ENCODE measurements at places on chromosomes 1 and 21.

- no peaks in the 10 kb centered on the region for H3K36me3 ChIP-seq
- H3K4me1 ChIP-seq = peaks cover 8% of the 10 kb centered on the region
- no peak overlapping the region for H3K4me3 ChIP-seq
- DNase-seq = no peak
- no peak overlapping the region for H3K27ac ChIP-seq
Observed at GRCh38 chr1:61102041-61102440, 19.7 kb downstream of the NFIA start.

DNA sequence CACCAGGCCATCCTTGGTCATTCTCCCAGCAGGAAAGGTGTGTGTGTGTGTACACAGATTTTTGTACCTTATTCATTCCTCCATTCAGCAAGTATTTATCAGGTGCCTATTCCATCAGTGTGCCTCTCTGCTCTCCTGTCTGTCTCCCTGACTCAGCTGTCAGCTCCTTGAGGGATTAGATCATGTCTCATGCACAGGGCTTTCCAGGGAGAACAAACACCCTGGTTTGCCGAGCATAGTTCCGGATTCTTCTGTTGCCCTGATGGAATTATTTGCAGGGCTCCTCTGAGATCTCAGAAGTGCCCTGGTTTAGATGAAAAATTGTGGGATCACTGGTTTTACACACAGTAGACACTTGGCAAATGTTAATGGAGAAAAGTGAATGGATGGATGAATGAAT is 8.1 kb upstream of the SDHB start:
- DNase-seq = no peak
- no peak overlapping the region for H3K27ac ChIP-seq
- H3K36me3 ChIP-seq = no peaks in the 10 kb centered on the region
- H3K27me3 ChIP-seq = no peaks in the 10 kb centered on the region

- no peak for DNase-seq
- no peaks in the 10 kb centered on the region for H3K4me1 ChIP-seq
- no peaks in the 10 kb centered on the region for H3K36me3 ChIP-seq
- H3K27me3 ChIP-seq = no peaks in the 10 kb centered on the region
Observed at GRCh38 chr1:98429965-98430443, 231.5 kb upstream of the SNX7 start.

- H3K27me3 ChIP-seq = no peaks in the 10 kb centered on the region
- H3K36me3 ChIP-seq = peaks cover under 1% of the 10 kb centered on the region
- peaks cover 9% of the 10 kb centered on the region for H3K4me1 ChIP-seq
- no peak overlapping the region for H3K27ac ChIP-seq
- DNase-seq = no peak
- H3K4me3 ChIP-seq = no peak overlapping the region
Observed at GRCh38 chr1:9586147-9586766, 2.5 kb upstream of the TMEM201 start.

DNA sequence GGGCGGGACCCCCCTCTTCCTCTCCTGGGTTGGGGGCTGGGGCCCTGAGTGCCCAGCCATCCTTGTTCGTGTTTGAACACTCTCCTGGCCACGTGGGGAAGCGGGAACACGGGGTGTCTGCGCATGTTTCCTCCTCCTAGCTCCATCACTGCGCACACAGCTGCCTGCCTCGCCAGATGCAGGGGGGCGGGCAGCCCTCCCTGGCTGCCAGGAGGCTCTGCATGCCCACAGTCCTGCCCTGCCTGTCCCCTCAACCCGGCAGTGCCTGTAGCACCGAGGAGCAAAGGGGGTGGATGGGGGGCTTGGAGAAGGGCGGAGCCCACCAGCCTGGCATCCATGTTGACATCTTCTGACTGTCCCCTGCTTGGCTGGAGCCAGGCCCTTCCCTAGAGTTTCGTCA is 1.8 kb upstream of the SLC25A34 start:
- DNase-seq = no peak
- peaks cover 10% of the 10 kb centered on the region for H3K4me1 ChIP-seq

DNA sequence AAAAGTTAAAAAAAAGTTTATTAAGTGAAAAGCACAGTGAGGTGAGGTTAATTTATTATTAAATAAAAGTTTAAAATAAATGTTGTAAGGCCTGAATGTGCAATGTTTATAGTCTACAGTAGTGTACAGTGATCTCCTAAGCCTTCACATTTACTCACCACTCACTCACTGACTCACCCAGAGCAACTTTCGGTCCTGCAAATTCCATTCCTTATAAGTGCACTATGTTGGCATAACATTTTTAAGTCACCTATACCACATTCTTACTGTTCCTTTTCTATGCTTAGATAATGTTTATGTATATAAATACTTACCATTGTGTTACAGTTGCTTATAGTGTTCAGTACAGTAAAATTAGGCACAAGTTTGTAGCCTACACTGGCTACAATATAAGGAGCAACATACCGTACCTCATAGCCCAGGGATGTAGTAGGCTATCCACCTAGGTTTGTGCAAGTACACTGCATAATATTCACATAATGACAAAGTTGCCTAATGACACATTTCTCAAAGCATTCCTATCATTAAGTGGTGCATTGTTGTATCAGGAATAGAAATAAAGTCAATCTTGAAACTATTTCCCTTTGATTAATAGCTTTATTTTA is 426.5 kb upstream of the BRINP3 start:
- H3K27me3 ChIP-seq = no peaks in the 10 kb centered on the region
- H3K4me1 ChIP-seq = no peaks in the 10 kb centered on the region
- DNase-seq = no peak
- no peaks in the 10 kb centered on the region for H3K36me3 ChIP-seq

DNA sequence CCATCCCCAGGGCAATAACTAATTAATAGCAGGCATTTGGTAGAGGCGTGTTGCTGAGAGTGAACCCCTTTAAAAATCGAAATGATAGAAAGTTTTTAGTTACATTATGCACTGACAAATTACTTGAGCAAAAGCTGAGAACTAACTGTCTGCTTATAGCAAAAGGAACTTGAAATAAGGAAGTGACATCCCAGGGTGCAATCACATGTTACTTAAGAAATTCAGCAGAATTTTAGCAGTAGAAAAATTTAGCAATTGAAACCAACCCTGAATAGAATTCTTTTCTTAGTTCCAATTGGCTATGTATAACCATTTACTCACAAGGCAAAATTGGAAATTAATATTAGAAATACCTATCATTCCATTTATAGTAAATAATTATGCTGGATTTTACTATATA is 139.5 kb upstream of the SAMSN1 start:
- DNase-seq = no peak
- no peaks in the 10 kb centered on the region for H3K36me3 ChIP-seq
- H3K4me3 ChIP-seq = no peak overlapping the region
- no peaks in the 10 kb centered on the region for H3K4me1 ChIP-seq
- no peaks in the 10 kb centered on the region for H3K27me3 ChIP-seq
- no peak overlapping the region for H3K27ac ChIP-seq

- H3K4me1 ChIP-seq = peaks cover 3% of the 10 kb centered on the region
- no peaks in the 10 kb centered on the region for H3K36me3 ChIP-seq
- peaks cover 23% of the 10 kb centered on the region for H3K27me3 ChIP-seq
- no peak for DNase-seq
Observed at GRCh38 chr1:230352537-230352936, 73.6 kb downstream of the PGBD5 start.

- no peaks in the 10 kb centered on the region for H3K36me3 ChIP-seq
- peaks cover 39% of the 10 kb centered on the region for H3K4me1 ChIP-seq
- H3K4me3 ChIP-seq = peak overlapping the region; percentile 2
- H3K27ac ChIP-seq = peak overlapping the region; percentile 62
Observed at GRCh38 chr1:186736971-186737685, 56.9 kb upstream of the PTGS2 start.

DNA sequence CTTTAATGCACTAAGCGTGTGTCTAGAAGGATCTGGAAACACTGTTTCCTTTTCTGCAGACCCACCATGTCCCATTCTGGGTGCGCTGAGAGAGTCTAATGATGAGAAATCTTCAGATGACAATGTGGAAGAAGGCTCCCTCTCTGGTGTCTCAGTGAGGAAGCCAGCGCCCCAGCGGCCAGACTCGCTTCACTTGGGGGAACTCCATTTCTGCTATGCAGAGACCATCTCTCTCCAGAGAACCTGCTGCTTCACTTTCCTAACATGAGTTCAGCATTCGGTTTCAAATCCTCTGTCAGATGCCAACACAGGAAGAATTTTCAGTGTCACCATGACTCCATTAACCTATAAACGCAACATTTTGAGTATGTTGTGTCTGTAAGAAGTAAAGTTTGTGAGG is 121.8 kb downstream of the SYF2 start:
- peaks cover 19% of the 10 kb centered on the region for H3K27me3 ChIP-seq
- H3K36me3 ChIP-seq = no peaks in the 10 kb centered on the region
- no peak overlapping the region for H3K27ac ChIP-seq
- H3K4me1 ChIP-seq = no peaks in the 10 kb centered on the region
- no peak for DNase-seq

GRCh38 chr1:199218533-199218932 is 579.7 kb downstream of the PTPRC start:
- no peaks in the 10 kb centered on the region for H3K36me3 ChIP-seq
- DNase-seq = no peak
- no peak overlapping the region for H3K27ac ChIP-seq
- H3K4me3 ChIP-seq = no peak overlapping the region
- H3K4me1 ChIP-seq = no peaks in the 10 kb centered on the region
- no peaks in the 10 kb centered on the region for H3K27me3 ChIP-seq

DNA sequence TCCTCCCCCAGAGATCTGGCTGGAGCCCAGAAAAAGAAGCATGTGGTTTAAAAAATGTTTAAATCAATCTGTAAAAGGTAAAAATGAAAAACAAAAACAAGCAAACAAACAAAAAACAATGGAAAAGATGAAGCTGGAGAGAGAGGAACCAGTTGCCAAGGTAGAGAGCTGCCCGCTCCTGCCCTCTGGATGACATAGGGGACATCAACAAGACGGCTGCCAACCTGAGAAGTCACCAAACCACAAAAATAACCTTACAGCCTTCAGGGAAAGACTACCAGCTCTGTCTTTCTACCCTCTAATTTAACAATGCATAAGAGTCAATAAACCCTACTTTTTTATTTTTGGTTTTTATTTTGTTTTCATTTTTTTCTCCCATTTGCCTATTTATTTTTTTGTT is 8.5 kb upstream of the IPO9 start:
- H3K27me3 ChIP-seq = no peaks in the 10 kb centered on the region
- H3K27ac ChIP-seq = no peak overlapping the region

GRCh38 chr1:163296504-163297263 is 25.1 kb upstream of the NUF2 start:
- no peak for DNase-seq
- H3K4me3 ChIP-seq = no peak overlapping the region
- H3K36me3 ChIP-seq = no peaks in the 10 kb centered on the region
- no peaks in the 10 kb centered on the region for H3K27me3 ChIP-seq
- no peak overlapping the region for H3K27ac ChIP-seq

GRCh38 chr1:226545836-226546596 is 2.5 kb upstream of the STUM start:
- no peak for DNase-seq
- H3K36me3 ChIP-seq = no peaks in the 10 kb centered on the region
- H3K27ac ChIP-seq = no peak overlapping the region
- no peak overlapping the region for H3K4me3 ChIP-seq
- H3K27me3 ChIP-seq = peaks cover 33% of the 10 kb centered on the region
- H3K4me1 ChIP-seq = peaks cover 7% of the 10 kb centered on the region

DNA sequence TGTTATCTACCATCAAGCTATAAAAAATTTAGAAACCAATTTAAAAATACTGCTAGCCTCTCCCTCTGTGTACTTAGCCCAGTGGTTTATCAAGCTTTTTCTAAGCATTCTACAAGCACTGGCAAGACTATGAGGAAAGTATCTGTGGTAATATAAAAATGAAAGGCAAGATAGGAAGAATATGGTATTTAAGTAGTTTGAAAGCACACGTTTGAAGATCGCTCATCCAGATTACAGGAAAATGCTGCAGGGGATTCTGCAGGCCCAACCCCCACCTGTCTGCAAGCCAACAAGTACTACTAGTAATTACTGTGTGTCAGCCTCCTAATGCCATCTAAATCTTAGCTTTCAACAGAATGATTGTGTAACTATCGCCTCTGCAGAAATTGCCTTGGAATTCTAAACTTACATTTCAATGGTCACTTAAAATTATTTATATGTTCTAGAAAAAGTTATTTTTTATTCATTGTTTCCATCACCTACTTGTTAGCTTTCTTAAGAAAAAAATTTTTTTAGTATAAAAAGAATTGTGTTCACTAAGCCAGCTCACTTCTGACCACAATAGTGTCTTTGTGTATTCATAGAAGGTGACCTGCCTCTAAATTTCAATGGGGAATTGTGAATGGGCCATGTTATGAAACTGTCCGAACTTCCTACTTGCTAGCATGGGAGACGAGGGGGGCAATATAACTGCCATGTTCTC is 8.5 kb downstream of the ERRFI1 start:
- peaks cover 89% of the 10 kb centered on the region for H3K4me1 ChIP-seq
- peaks cover 12% of the 10 kb centered on the region for H3K36me3 ChIP-seq
- H3K27ac ChIP-seq = peak overlapping the region; percentile 41
- DNase-seq = no peak

GRCh38 chr1:158039380-158039779 is 45.9 kb downstream of the KIRREL1 start:
- peaks cover 32% of the 10 kb centered on the region for H3K4me1 ChIP-seq
- no peak for DNase-seq
- H3K27ac ChIP-seq = no peak overlapping the region
- H3K36me3 ChIP-seq = peaks cover 15% of the 10 kb centered on the region
- no peak overlapping the region for H3K4me3 ChIP-seq
- no peaks in the 10 kb centered on the region for H3K27me3 ChIP-seq

- DNase-seq = no peak
- no peaks in the 10 kb centered on the region for H3K27me3 ChIP-seq
- H3K27ac ChIP-seq = no peak overlapping the region
- no peak overlapping the region for H3K4me3 ChIP-seq
- H3K36me3 ChIP-seq = no peaks in the 10 kb centered on the region
- no peaks in the 10 kb centered on the region for H3K4me1 ChIP-seq
Observed at GRCh38 chr1:237959838-237960237, 69.1 kb upstream of the ZP4 start.

GRCh38 chr1:107966550-107966949 is 1.6 kb upstream of the VAV3 start:
- peaks cover 9% of the 10 kb centered on the region for H3K27me3 ChIP-seq
- no peak for DNase-seq
- no peak overlapping the region for H3K4me3 ChIP-seq
- H3K27ac ChIP-seq = no peak overlapping the region
- no peaks in the 10 kb centered on the region for H3K36me3 ChIP-seq
- H3K4me1 ChIP-seq = peaks cover 8% of the 10 kb centered on the region

DNA sequence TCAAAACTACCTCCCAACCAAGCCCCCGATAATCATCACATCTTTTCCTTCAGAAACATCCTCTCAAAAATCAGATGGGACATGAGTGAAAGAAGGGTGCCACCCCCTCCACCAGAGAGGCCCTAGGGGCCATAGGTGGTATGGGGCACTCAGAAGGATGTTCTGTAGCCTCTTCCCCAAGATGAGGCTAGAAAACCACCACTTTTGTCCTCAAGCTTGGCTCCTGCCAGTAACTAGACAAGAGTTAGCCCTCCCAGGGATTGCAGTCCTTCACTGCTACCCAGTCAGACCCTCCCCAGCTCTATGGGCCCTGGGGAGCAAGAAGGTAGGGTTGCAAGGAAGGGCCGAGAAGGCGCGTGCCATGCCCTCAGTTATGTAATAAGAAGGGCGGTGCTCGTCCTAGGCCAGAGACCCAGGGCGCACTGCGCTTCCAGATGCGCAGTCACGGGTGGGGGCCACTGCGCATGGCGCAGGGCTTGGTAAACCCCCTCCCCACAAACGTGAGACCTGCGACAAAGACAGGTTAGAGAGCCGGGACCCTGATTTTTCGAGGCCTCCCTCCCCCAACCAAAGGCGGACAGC is 69.7 kb downstream of the CD46 start:
- no peak for DNase-seq
- H3K27me3 ChIP-seq = no peaks in the 10 kb centered on the region
- H3K4me3 ChIP-seq = no peak overlapping the region
